Activated T-helper 9 cell treated with anti-CD3 and anti-CD28 coated beads, Interleukin-2, amount 50 U/mL, for 16 hours (primary cell): ENCODE measurements at places on chromosomes 7 and 10.

- no peak for DNase-seq
Observed at GRCh38 chr7:105270117-105270516, 118.6 kb downstream of the SRPK2 start.

- DNase-seq, result no peak
Observed at GRCh38 chr10:55852900-55853299, 508.2 kb downstream of the ZWINT start.

DNA sequence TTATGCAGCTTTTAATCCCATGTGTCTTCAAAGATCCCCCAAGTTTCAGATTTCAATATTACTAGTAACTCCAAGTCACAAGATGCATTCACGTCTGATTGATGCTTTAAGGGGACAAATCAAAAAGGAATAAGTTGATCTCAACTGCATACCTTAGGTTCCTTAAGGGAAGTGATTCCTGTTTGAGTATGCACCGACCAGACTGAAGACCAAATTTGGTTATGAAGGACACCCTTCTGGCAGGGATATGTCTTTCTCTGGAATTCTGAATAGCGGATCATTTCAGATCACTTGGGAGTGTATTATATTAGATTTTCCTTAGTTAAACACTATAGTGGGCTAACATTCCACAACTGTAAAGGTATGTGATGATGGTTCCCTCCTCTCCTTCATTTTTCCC lies 4.3 kb downstream of the KIF5B start:
- no peak for DNase-seq

DNA sequence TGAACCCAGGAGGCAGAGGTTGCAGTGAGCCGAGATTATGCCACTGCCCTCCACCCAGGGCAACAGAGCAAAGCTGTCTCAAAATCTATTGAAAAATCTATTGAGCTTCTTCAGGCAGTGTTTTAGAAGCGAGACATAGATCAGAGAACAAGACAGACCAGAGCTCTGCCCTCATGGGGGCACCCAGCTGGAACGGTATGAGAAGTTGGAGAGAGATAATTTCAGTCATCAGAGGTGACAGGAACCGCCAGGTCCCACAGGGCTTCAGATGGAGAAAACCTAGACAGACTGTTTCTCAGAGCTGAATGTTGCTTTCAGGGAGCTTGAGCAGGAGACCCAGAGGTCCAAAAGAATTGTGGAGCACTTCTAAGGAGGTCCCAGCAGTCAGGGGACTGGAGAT lies 14.2 kb upstream of the GTF2IRD1 start:
- no peak for DNase-seq

GRCh38 chr7:130415006-130415405 lies 25.8 kb downstream of the CEP41 start:
- DNase-seq, result no peak

DNA sequence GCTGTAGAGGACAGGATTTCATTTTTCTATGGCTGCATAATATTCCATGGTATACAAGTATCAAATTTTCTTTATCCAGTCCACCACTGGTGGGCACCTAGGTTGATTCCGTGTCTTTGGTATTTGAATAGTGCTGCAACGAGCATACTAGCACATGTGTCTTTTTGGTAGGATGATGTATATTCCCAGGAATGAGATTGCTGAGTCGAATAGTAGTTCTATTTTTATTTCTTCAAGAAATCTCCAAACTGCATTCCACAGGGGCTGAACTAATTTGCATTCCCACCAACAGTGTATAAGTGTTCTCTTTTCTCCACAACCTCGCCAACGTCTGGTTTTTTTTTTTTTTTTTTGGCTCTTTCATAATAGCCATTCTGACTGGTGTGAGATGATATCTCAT lies 550.0 kb downstream of the REEP3 start:
- no peak for DNase-seq

- no peak for DNase-seq
Observed at GRCh38 chr7:138338361-138338760, 121.7 kb upstream of the TRIM24 start.
